ENCODE measurements at places on chromosomes 1 and 21. TPM values are rescaled to one million over a fixed set of nuclear protein-coding genes. Genes with fewer than 3 reads are reported as not detected.

DNA sequence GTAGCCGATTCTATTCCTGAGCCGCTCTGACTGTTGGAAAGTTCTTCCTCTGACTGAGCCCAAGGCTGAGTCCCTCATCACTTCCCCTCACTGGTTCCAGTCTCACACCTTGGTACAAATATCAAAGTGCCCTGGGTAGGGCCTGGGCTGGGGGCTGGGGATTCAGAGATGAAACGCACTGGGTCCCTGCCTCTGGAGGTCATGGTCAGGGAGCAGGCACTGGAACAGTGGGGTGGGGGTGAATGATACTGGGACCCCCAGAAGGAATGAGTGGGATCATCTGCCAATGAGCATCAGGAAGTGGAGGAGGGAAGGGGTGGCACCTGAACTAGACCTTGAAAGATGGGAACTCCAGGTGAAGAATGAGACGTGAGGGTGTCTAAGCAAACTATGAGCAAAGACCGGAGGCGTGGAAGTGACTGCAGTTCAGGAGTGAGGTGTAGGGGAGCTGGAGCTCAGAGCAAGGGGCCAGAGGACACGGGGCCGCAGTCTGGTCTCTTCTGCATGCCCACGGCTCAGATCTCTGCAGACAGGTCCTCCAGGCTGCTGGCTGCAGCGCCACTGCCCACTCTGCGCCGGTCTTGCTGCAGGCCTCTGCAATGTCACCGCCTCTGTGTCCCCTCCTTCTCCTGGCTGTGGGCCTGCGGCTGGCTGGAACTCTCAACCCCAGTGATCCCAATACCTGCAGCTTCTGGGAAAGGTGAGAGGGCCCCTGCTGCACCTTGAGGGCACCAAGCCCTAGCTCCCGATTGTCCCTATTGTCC, 10.0 kb downstream of the PEAR1 start:
- H3K4me3 ChIP-seq = no peak overlapping the region
- no peak for DNase-seq
- no peaks in the 10 kb centered on the region for H3K36me3 ChIP-seq
- H3K27me3 ChIP-seq = no peaks in the 10 kb centered on the region
- H3K27ac ChIP-seq = no peak overlapping the region

DNA sequence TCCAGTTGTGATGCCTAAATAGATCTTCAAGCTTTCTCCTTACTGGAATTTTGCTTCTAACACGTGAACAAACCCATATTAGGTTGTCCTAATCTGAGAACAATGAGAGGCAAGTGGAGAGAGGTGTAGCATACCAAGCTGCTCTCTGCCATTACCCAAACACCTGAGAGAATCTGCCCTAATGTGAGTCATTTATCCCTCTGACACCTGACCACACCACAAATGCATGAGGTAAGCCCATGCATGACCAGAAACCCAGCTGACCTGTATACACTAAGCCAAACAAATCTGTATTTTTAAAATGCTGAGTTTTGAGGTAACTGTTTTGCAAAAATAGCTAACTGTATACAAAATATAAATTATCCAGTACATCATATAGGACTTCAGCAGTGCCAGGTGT, 1458.1 kb upstream of the B3GALT2 start:
- no peaks in the 10 kb centered on the region for H3K36me3 ChIP-seq
- no peak for DNase-seq
- H3K4me3 ChIP-seq = no peak overlapping the region
- no peaks in the 10 kb centered on the region for H3K27me3 ChIP-seq
- H3K27ac ChIP-seq = no peak overlapping the region
- no peaks in the 10 kb centered on the region for H3K4me1 ChIP-seq

GRCh38 chr1:226525750-226526149, 22.8 kb upstream of the STUM start:
- H3K36me3 ChIP-seq = no peaks in the 10 kb centered on the region
- no peak for DNase-seq
- no peak overlapping the region for H3K4me3 ChIP-seq
- H3K27me3 ChIP-seq = no peaks in the 10 kb centered on the region
- H3K4me1 ChIP-seq = 0 out of 2 replicates have a peak, but pooled peaks cover 2% of the 10 kb centered on the region

GRCh38 chr1:21668951-21669257, 253 bp downstream of the RAP1GAP start:
- H3K36me3 ChIP-seq = no peaks in the 10 kb centered on the region
- no peak overlapping the region for H3K4me3 ChIP-seq
- no peaks in the 10 kb centered on the region for H3K27me3 ChIP-seq
- peaks cover 19% of the 10 kb centered on the region for H3K4me1 ChIP-seq
- no peak overlapping the region for H3K27ac ChIP-seq

DNA sequence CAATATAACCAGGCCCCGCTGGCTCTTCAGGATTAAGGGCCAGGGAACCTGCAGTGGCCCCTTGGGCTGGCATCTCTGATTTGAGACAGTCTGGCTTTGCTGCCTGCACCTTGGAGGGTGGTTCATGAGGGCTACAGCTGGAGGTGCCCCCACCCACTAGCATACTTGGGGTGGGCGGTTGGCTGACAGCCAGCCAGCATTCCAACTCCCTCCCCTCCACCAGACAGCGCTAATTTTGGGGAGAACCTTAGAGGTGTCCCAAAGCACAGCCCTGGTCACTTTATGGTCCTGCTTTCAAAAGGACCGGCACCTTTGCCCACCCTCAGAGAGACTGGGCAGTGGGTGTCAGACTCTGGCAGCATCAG, 180.7 kb upstream of the VAMP3 start:
- H3K36me3 ChIP-seq = no peaks in the 10 kb centered on the region
- DNase-seq = no peak
- no peak overlapping the region for H3K4me3 ChIP-seq
- H3K27me3 ChIP-seq = no peaks in the 10 kb centered on the region
- H3K27ac ChIP-seq = no peak overlapping the region

GRCh38 chr21:46152927-46153246, 2.5 kb downstream of the FTCD start:
- H3K4me3 ChIP-seq = no peak overlapping the region
- H3K27me3 ChIP-seq = no peaks in the 10 kb centered on the region
- peaks cover 7% of the 10 kb centered on the region for H3K4me1 ChIP-seq
- H3K36me3 ChIP-seq = no peaks in the 10 kb centered on the region

- H3K27me3 ChIP-seq = no peaks in the 10 kb centered on the region
- H3K4me3 ChIP-seq = no peak overlapping the region
- H3K27ac ChIP-seq = no peak overlapping the region
- peaks cover 6% of the 10 kb centered on the region for H3K4me1 ChIP-seq
Observed at GRCh38 chr1:206716870-206717673, 32.4 kb downstream of the MAPKAPK2 start.

- no peak overlapping the region for H3K27ac ChIP-seq
- peaks cover 5% of the 10 kb centered on the region for H3K36me3 ChIP-seq
- H3K4me1 ChIP-seq = no peaks in the 10 kb centered on the region
- no peak for DNase-seq
- no peaks in the 10 kb centered on the region for H3K27me3 ChIP-seq
- no peak overlapping the region for H3K4me3 ChIP-seq
Observed at GRCh38 chr1:70288166-70288565, 66.4 kb downstream of the ANKRD13C start.

GRCh38 chr1:150551051-150551783, 2.0 kb downstream of the ADAMTSL4 start:
- H3K4me1 ChIP-seq = peaks cover 30% of the 10 kb centered on the region
- H3K4me3 ChIP-seq = no peak overlapping the region
- H3K36me3 ChIP-seq = no peaks in the 10 kb centered on the region
- DNase-seq = no peak
- no peak overlapping the region for H3K27ac ChIP-seq

DNA sequence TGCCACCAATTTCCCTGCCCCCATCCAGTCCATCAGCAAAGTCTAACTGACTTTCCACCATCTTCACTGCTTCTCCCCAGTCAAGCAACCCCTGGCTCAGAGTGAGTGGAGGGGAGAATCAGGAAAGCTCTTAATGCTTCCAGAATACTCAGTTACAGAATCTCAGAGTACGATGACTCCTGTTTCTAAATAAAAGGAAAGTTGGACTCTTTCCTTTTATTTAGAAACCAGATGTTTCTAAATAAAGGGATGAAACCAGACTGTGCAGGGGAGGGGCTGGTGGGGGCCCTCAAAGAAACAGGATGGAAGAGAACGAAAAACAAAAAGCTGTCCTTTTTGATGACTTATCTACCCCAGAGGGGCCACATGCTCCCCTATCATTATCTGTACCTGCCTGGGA, 85.2 kb upstream of the PPM1J start:
- H3K27ac ChIP-seq = no peak overlapping the region
- H3K4me1 ChIP-seq = no peaks in the 10 kb centered on the region
- H3K36me3 ChIP-seq = no peaks in the 10 kb centered on the region
- H3K27me3 ChIP-seq = no peaks in the 10 kb centered on the region

DNA sequence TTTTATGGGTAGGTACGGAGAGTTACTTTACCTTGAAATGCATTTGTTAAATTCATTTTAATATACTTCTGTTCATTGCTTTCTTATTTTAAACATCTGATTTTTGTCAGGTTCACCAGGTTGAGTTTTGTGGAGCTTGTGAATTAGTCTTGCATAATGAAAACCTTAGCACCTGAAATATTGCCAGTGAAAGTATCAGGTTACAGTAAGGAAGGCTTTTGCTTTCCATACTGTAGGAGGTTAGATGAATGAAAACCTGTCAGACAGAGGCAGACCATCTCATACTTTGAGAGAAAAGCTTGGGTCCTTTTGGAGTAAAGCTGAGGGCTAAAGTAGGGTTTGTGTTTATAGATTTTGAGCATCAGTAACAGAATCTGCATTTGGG, 34.7 kb downstream of the THRAP3 start:
- peak overlapping the region; percentile 50 for H3K27ac ChIP-seq
- no peak for DNase-seq
- H3K4me3 ChIP-seq = no peak overlapping the region
- H3K27me3 ChIP-seq = no peaks in the 10 kb centered on the region
- H3K36me3 ChIP-seq = peaks cover 17% of the 10 kb centered on the region

- DNase-seq = peak; percentile 79
- peak overlapping the region; percentile 45 for H3K27ac ChIP-seq
- H3K36me3 ChIP-seq = peaks cover 14% of the 10 kb centered on the region
- peaks cover 25% of the 10 kb centered on the region for H3K4me1 ChIP-seq
- no peak overlapping the region for H3K4me3 ChIP-seq
Observed at GRCh38 chr1:88985032-88985431, 7.4 kb downstream of the KYAT3 start.

DNA sequence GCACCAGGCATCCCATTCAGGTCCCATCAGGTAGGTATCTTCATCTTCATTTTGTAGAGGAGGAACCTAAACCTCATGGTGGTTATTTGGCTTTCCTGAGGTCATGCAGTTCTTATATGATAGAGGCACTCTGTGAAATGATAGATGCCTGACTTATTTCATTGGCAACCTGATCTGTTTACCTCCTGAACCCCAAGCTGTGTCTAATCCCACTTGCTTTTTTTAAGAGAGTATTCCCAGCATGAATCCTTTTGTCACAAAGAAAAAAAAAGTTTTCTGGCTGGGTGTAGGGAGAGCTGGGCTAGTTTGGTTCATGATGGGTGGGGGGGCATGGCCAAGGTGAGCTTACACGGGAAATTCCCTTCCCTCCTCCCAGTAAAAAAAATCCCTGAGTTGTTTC, 154.2 kb downstream of the TENT5C start:
- no peaks in the 10 kb centered on the region for H3K36me3 ChIP-seq
- no peaks in the 10 kb centered on the region for H3K27me3 ChIP-seq
- H3K27ac ChIP-seq = no peak overlapping the region
- DNase-seq = no peak
- no peak overlapping the region for H3K4me3 ChIP-seq

- no peak overlapping the region for H3K4me3 ChIP-seq
- H3K4me1 ChIP-seq = no peaks in the 10 kb centered on the region
- no peaks in the 10 kb centered on the region for H3K36me3 ChIP-seq
- H3K27ac ChIP-seq = no peak overlapping the region
- no peak for DNase-seq
Observed at GRCh38 chr21:42346866-42347600, 3.8 kb downstream of the TFF2 start.

DNA sequence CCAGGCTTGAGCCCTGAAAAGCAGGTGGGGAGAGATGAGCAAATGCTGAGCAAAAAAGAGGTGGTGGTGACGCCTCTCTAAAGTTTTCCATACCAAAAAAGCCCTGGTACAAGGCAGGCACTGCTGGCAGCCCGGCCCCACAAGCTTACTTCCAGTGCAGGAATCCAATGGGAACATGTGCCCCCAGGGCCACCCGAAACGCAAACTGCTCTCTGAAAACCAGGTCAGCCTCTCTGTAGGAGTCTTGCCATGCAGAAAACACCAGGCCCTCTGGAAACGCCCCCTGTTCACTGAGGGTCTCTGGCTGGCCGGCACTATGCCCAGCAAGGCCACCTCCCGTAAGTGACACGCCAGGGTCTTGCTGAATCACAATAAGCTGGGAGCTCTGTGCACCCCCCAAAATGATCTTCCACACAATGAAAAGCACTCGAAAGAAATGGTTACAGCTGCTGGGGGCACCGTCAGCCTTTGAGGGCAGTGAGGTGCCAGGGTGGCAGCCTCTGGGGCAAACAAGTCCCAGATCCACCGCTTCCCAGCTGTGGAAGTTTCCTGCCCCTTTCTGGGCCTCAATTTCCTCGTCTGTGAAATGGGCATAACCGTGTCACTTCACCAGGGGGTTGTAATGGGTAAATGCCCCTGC, 170.5 kb downstream of the TOMM20 start:
- H3K27ac ChIP-seq = peak overlapping the region; percentile 6
- DNase-seq = no peak
- H3K36me3 ChIP-seq = no peaks in the 10 kb centered on the region
- H3K4me3 ChIP-seq = no peak overlapping the region
- peaks cover 33% of the 10 kb centered on the region for H3K4me1 ChIP-seq

GRCh38 chr1:58588396-58588795, 11.3 kb upstream of the TACSTD2 start:
- H3K36me3 ChIP-seq = no peaks in the 10 kb centered on the region
- no peak overlapping the region for H3K27ac ChIP-seq
- H3K4me1 ChIP-seq = peaks cover 61% of the 10 kb centered on the region

GRCh38 chr21:16180614-16181013, 450.8 kb downstream of the USP25 start:
- H3K4me3 ChIP-seq = no peak overlapping the region
- no peaks in the 10 kb centered on the region for H3K36me3 ChIP-seq
- H3K27ac ChIP-seq = no peak overlapping the region
- no peaks in the 10 kb centered on the region for H3K27me3 ChIP-seq
- H3K4me1 ChIP-seq = no peaks in the 10 kb centered on the region

GRCh38 chr1:83905315-83905907, 93.5 kb downstream of the TTLL7 start:
- H3K36me3 ChIP-seq = no peaks in the 10 kb centered on the region
- H3K4me1 ChIP-seq = no peaks in the 10 kb centered on the region
- no peaks in the 10 kb centered on the region for H3K27me3 ChIP-seq
- no peak overlapping the region for H3K4me3 ChIP-seq
- H3K27ac ChIP-seq = no peak overlapping the region
- no peak for DNase-seq

GPATCH2 gene
- total RNA-seq = 11.3 TPM

PDC gene
- total RNA-seq = not detected

FAM177B gene
- total RNA-seq = not detected

OLFML3 gene
- total RNA-seq = 0.25 TPM

CYP4B1 gene
- 0.30 TPM for total RNA-seq

PTGFRN gene
- total RNA-seq = 60.6 TPM

DISP3 gene
- 2.3 TPM for total RNA-seq

SYNC gene
- total RNA-seq = 1.3 TPM

SPAG17 gene
- total RNA-seq = not detected

CD1B gene
- total RNA-seq = not detected

C1QB gene
- 0.32 TPM for total RNA-seq

SPRR3 gene
- total RNA-seq = not detected

LRRC42 gene
- 62.5 TPM for total RNA-seq
